ENCODE measurements at places on chromosomes 1 and 21.

DNA sequence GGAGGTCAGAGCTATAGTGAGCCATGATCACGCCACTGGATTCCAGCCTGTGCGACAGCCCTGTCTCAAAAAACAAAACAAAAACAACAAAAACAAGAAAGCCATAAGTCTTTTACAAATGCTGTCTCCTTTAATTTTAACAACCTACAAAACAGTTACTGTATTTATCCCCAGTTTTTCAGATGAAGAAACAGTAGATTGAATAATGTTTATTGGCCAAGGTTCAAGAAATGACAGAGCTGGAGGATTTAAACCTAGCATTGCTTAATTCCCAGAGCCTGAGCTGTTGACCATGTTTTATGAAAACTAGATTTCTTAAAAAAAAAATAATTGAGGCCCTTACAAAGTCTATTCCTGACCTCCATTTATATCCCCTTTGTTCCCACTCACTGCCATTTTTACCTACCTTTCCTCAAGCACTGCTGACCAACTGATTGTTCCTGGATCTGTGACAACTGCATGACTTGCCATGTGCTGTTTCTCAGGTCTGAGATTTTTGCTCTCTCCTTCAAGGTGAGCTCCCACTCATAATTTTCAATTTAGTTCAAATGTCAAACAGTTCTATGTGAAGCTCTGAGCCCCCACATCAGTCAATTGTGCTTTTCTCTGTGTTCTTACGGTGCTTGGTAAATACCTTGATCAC is 140.8 kb downstream of the CHRM3 start:
- no peak for DNase-seq

- no peak for DNase-seq
Measured at GRCh38 chr1:58089898-58090534, 456.5 kb downstream of the OMA1 start.

GRCh38 chr21:26845066-26845758 is at the start of gene ADAMTS1:
Gene ADAMTS1 (minus strand): TSS chr21:26845409. CDS start chr21:26844954, 455 bp downstream.
- no peak for DNase-seq

GRCh38 chr1:24317956-24318614 is 1.1 kb upstream of the GRHL3 start:
- DNase-seq = no peak

DNA sequence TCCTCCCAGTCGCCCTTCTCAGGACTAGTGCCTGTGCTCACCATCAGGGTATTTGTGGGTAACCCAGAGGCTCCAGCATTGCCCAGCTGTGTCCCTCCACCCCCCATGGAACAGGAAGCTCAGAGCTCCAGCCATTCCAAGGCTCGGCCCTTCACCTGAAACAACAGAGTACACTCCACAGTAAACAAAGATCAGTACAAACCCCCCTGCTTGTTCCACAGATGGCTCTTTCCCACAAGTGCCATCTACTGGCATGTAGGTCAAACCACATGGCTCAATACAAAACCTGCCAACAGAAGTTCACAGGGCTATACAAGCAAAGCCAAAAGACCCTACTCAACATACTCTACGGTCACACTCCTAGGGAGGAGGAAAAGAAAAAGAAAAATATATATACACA is 258.7 kb downstream of the AGBL4 start:
- DNase-seq = no peak

GRCh38 chr1:187509091-187509490 is 680.3 kb downstream of the PLA2G4A start:
- DNase-seq = no peak

Measured in HFF-Myc (cell line).